ENCODE measurements at places on chromosomes 7 and 10. TPM values are rescaled to one million over a fixed set of nuclear protein-coding genes. Genes with fewer than 3 reads are reported as not detected.

CXCL12 gene
- total RNA-seq, result 34.2 TPM

CD36 gene
- 1.5 TPM for total RNA-seq

KIAA1217 gene
- 4.0 TPM for total RNA-seq

CYP2W1 gene
- total RNA-seq, result not detected

KCNIP2 gene
- total RNA-seq, result 0.27 TPM

LAMB4 gene
- 0.09 TPM for total RNA-seq

STAM gene
- total RNA-seq, result 14.3 TPM

PRR15 gene
- total RNA-seq, result 0.45 TPM

CREM gene
- 39.7 TPM for total RNA-seq

TMEM273 gene
- 6.1 TPM for total RNA-seq

KMT2C gene
- 32.3 TPM for total RNA-seq

VSTM4 gene
- total RNA-seq, result 0.27 TPM

GIMAP2 gene
- 55.9 TPM for total RNA-seq

CYP2C8 gene
- not detected for total RNA-seq

CYP2C19 gene
- total RNA-seq, result not detected

BZW2 gene
- 97.0 TPM for total RNA-seq

SPDYE11 gene
- total RNA-seq, result not detected

FGL2 gene
- total RNA-seq, result 3.1 TPM

STAG3 gene
- 0.09 TPM for total RNA-seq

ASZ1 gene
- not detected for total RNA-seq

SSC4D gene
- 0.47 TPM for total RNA-seq

SVOPL gene
- total RNA-seq, result not detected

SFTPA1 gene
- total RNA-seq, result not detected

HOXA4 gene
- total RNA-seq, result 0.85 TPM

OR2A2 gene
- not detected for total RNA-seq

HOXA11 gene
- total RNA-seq, result 0.09 TPM

VDAC2 gene
- total RNA-seq, result 130 TPM

SLC16A9 gene
- total RNA-seq, result 0.19 TPM

Measured in endothelial cell of coronary artery (primary cell).